ENCODE measurements at places on chromosomes 4 and X. TPM values are rescaled to one million over a fixed set of nuclear protein-coding genes. Genes with fewer than 3 reads are reported as not detected.

The PWWP3B gene
- total RNA-seq = not detected

The POLN gene
- total RNA-seq = 1.4 TPM

The IBSP gene
- 0.21 TPM for total RNA-seq

The PHOX2B gene
- total RNA-seq = 0.10 TPM

The AR gene
- 0.10 TPM for total RNA-seq

The SPANXB1 gene
- not detected for total RNA-seq

The RBMXL3 gene
- not detected for total RNA-seq

The FMR1NB gene
- total RNA-seq = not detected

The PITX2 gene
- total RNA-seq = not detected

The C4orf51 gene
- not detected for total RNA-seq

The PLAC8 gene
- 354 TPM for total RNA-seq

The HTRA3 gene
- not detected for total RNA-seq

The PORCN gene
- total RNA-seq = 13.6 TPM

The HOPX gene
- total RNA-seq = 21.8 TPM

The XKRX gene
- 1.2 TPM for total RNA-seq

The F8A3 gene
- 1.5 TPM for total RNA-seq

The DMRTC1 gene
- total RNA-seq = not detected

The HSPA4L gene
- total RNA-seq = 0.10 TPM

The CT47C1 gene
- total RNA-seq = not detected
